ENCODE measurements at places on chromosomes 7 and 10. TPM values are rescaled to one million over a fixed set of nuclear protein-coding genes. Genes with fewer than 3 reads are reported as not detected.

DNA sequence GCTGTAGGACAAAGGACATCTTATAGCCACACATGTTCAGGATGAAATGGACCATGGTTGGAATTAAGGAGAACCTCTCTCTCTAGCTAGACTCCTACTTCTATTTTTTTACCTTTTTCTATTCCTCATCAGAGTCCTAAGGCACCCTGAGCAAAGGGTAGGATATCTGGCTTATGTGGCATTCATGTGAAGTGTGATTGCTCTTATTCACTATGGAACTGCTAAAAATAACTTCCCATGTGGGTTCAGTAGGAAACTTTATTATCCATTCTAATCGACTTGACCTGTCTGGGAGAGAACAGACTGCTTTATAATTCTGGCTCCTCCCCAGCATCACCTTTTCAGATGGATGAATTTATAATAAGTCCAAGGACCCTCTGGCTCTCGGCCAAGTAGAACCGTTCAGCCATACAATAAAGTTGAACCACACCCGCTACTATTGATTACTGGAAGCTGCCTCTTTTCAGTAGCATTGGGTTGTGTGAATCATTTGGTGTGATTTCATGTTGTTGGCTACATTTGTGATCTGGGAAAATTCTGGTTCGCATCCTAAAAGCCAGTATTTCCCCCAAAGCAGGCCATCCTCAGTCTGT, 117.5 kb downstream of the NRF1 start:
- DNase-seq = no peak

DNA sequence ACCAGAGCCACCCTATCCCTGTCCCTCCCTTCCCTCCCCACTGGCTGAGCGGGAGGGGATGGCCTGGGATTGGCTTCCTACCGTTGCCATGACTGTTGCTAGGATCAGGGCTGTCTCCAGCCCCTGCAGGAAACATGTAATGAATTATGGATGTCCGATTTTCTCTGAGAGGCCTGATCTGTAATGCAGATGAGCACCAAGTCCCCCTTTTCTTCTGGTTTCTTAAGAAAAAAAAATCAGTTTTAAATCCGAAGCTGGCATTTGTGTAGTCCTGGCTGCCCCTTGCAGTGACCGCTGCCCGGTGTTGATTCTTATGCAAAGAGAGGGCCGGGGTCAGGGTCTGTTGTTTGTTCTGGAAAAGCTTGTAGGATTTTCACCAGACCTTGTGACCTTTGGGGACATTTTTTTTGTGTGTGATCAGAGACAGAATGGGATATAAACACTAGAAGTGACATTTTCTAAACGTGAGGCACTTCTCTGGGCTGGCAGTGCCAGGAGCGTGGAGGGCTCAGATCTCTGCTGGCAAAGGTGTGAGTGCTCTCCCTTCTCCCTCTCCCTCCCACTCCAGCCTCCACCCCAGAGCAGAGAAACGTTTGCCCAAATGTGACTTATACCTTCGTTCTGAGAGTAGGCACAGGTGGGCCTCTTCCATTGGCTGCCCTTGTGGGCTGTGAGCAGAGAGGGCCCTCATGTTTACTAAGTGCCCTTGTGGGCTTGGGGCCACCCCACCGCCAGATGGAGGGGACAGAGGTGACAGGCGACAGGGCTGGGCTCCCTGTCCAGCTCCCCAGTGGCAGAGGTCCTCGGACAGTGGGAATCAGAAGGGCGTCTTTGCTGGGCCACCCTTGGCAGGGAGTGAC, 127.5 kb downstream of the DNAJB6 start:
- no peak for DNase-seq

GRCh38 chr7:77830649-77831355, 32.2 kb downstream of the PHTF2 start:
- no peak for DNase-seq

DNA sequence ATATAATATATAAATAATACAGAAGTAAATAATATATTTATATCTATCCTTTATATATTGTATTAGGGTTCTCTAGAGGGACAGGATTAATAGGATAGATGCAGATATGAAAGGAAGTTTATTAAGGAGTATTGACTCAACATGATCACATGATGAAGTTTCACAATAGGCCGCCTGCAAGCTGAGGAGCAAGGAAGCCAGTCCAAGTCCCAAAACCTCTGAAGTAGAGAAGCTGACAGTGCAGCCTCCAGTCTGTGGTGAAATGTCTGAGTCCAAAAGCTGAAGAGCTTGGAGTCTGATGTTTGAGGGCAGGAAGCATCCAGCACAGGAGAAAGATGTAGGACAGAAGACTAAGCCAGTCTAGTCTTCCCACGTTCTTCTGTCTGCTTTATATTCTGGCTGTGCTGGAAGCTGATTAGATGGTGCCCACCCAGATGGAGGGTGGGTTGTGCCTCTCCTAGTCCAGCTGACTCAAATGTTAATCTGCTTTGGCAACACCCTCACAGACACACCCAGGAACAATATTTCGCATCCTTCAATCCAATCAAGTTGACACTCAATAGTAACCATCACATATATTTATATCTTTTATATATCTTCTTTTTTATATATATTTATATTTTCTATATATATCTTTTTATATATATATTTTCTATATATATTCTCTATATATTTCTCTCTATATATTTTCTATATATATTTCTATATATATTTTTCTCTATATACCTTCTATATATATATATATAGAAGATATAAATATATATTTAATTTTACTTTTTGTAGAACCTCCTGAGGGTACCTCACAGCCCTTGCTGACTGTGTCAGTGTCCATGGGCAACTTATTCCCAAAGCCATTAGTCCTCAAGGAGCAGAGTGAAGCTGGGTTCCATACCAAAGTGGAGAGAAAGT, 24.6 kb upstream of the AKR1B10 start:
- DNase-seq = peak; percentile 49

DNA sequence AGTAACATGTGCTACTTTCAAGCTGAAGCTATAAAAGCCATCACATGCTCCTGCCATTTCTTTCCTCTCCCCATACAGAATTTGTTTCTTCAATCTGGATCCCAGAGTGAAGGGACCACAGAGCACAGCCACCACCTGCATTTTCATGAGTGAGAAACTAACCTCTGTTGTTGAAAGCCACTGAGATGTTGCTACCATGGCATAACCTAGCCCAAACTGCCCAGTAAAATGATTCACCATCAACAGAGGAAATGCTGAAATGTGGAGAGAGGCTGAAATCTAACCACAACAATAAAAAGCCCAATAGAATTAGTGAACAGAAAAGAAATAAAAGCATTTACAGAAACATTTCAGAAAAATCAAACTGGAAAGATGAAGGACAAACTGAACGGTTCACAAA, 125.2 kb downstream of the AMPH start:
- no peak for DNase-seq

DNA sequence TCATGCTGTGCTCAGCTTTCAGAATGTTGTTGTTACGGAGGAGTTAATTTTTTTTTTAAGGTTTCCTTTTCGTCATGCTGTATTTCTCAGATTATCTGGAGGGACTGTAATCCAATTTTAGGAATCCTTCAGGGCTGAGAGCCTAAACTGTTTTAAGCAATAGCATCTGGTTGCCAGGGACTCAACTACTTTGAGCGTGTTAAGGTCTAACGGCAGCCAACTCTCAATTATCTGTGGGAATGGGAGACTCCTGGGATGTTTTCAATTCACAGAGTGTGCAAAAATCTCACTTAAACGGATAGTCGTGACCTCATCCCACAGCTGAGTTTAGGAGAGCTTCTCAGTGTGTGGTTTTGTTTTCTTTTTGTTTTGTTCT, 291.7 kb downstream of the AUTS2 start:
- DNase-seq = no peak

- DNase-seq = no peak
Observed at GRCh38 chr7:8491544-8492489, 58.4 kb downstream of the NXPH1 start.

GRCh38 chr10:121157998-121158397, 306.8 kb downstream of the WDR11 start:
- DNase-seq = no peak

DNA sequence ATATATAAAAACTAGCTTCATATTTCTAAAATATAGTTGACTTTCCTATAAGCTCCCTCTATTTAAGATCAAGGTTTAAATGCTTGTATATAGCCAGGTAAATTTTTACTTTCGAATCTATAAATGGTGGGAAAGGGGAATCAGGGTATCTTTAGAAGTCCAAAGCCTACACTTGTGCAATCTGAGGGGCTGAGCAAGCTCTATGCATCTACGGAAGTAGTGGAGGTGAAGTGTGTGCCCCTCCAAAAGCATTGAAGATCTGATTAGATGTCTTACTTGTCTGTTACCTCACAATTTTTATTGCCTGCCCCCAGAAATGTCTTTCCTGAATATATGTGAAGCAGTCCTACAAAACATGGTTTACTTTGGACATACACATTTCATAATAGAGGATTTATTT, 1.6 kb downstream of the AKAP9 start:
- DNase-seq = no peak

DNA sequence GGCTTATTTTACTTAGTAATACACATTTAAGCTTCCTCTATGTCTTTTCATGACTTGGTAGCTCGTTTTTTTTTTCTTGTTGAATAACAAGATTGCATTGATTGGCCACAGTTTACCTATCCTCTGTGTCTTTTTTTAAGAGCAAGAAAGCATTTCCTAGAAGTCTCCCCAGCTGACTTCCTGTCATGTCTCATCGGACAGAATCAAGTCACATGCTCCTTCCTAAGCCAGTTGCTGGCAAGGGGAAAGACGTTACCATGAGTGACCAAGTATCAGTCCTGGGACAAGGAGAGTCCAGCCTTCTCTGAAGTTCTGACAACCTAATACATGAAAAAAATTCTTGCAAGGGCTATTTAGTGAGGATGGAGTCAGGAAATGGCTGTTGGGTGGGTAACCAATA, 24.9 kb upstream of the SFRP5 start:
- DNase-seq = no peak

DNA sequence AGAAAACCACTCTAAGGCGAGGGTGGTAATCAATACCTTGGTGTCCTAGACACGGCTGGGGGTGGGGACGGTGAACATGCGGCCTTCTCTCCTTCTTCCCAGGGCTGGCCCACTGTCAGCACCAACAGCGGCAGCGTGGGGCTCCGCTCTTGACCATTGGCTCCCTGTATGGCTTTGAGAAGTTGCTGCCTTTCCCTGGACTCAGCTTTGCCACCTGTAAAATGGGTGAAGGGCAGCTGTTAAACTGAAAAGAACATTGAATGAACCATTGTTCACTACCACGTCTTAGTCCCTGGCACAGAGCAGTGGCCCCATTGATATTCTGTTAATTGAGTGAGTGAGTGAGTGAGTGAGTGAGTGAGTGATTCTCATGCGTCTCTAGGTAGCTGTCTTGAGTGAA, 95.3 kb downstream of the ZMIZ1 start:
- DNase-seq = no peak

- no peak for DNase-seq
Observed at GRCh38 chr10:96704563-96704962, 15.8 kb downstream of the PIK3AP1 start.

DNA sequence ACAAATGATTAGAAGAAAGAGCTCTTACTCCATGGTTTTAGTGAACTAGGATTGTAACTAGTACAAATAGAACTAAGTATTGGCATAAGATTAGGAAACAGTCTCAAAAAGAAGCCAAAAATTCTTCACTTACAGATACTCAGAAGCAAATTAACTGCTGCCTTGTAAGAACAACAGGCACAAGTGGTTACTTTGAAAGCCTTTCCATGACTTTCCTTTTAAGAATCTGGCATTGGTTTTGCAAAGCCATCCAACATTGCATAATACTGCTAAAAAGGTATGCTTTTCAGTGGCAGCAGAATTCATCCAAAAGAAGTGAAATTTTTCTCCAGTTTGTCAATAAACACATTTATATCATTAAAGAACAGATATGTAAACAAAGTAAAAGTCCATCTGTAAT, 126.8 kb upstream of the ODAD2 start:
- DNase-seq = no peak

- DNase-seq = no peak
Observed at GRCh38 chr10:117663750-117664149, 121.2 kb downstream of the EMX2 start.

DNA sequence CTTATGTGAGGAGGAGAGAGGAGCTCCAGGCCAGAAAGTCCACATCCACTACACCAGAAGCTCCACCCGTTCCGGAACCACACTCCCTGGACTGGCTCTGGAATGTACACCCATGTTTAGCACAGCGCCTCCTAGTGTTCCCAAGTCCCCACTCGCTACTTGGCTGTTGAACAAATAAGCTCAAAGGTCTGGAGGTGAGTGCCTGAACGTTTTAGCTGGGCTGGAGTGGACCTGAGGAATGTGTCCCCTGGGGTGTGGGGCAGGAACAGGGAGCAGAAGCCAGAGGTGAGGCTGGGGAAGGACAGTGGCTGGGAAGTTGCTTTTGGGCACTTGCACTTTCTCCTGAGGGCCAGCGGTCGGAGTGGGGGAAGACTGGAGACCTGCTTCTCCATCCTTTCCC, 164.1 kb upstream of the CDCA7L start:
- no peak for DNase-seq

DNA sequence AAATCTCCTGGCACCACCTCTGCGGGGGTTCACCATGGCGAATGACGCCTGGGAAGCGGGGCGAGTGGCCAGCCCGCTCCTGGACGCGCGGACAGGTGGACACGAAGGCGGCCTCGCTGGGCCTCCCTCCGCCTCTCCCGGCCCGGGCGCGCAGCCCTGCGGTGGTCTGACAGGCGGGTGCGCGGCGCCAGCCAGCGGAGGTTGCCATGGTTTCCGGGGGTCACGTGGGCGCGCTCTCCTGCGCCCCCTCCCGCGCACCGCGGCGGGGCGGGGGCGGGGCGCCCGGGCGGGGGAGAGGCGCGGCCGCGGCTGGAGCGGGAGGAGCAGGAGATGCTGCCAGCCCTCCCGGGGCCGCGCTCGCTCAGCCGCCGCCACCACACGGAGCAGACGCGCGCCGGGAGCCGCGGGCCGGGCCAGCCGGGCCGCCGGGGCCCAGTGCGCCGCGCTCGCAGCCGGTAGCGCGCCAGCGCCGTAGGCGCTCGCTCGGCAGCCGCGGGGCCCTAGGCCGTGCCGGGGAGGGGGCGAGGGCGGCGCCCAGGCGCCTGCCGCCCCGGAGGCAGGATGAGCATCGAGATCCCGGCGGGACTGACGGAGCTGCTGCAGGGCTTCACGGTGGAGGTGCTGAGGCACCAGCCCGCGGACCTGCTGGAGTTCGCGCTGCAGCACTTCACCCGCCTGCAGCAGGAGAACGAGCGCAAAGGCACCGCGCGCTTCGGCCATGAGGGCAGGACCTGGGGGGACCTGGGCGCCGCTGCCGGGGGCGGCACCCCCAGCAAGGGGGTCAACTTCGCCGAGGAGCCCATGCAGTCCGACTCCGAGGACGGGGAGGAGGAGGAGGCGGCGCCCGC, at the start of gene PRKAR2B:
Gene PRKAR2B (plus strand): TSS at position 359 of the 848 bp plus-strand sequence. CDS start 203 bp downstream, at position 562.
- DNase-seq = peak; percentile 88

- DNase-seq = no peak
Observed at GRCh38 chr10:28544058-28544457, 11.1 kb downstream of the WAC start.

The MKX gene
- total RNA-seq = 0.25 TPM

The DYNC1I1 gene
- 30.5 TPM for total RNA-seq

The CDK14 gene
- total RNA-seq = 12.2 TPM

The SUMF2 gene
- total RNA-seq = 29.0 TPM

The NRCAM gene
- 0.25 TPM for total RNA-seq

The MALSU1 gene
- total RNA-seq = 73.1 TPM

The PTPRN2 gene
- 1.3 TPM for total RNA-seq

Measured in heart left ventricle (tissue), 16 donors.